RPMI7951 (cell line): ENCODE measurements at places on chromosomes 11 and 22. TPM values are rescaled to one million over a fixed set of nuclear protein-coding genes. Genes with fewer than 3 reads are reported as not detected.

The SYT13 gene
- total RNA-seq = 0.10 and 0.72 TPM in 2 replicates

The MAPK8IP2 gene
- under 0.01 and 0.39 TPM in 2 replicates for total RNA-seq

The DKK3 gene
- 271 and 303 TPM in 2 replicates for total RNA-seq

GRCh38 chr11:74579577-74580270, 12.7 kb upstream of the POLD3 start:
- no peak for DNase-seq

DNA sequence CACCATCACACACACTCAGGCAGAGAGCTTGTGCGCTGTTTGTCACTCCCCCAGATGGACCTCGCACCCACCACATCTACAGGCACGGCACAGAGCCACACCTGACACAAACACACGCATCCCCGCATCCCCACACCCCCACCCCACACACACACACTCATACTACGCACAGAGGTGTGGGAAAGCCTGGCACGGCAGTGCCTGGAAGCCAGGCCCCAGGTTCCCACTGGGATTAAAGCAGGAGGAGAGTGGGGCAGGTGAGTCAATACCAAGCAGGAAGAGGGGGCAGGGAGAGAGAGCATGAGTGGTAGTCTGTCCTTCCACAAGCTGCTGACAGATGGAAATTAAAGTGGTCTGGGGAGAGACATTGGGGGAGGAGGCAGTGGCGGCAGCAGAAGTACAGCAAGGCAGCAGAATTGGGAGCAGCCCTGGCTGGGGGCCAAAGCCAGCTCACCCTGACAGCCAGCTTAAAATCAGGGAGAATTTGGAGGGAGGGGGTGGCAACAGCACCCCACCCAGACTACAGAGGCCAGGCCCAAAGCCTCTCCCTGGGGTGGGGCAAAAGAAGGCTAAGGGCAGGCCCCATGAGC, 20.7 kb downstream of the TNKS1BP1 start:
- DNase-seq = no peak

GRCh38 chr11:102313238-102313940, 3.9 kb upstream of the BIRC3 start:
- peak; percentile 31 for DNase-seq

- DNase-seq = no peak
Measured at GRCh38 chr11:105789579-105790420, 179.9 kb downstream of the GRIA4 start.
